ENCODE measurements at places on chromosomes 13 and 19.

- DNase-seq, result no peak
Observed at GRCh38 chr13:94494026-94494425, 14.5 kb upstream of the DCT start.

DNA sequence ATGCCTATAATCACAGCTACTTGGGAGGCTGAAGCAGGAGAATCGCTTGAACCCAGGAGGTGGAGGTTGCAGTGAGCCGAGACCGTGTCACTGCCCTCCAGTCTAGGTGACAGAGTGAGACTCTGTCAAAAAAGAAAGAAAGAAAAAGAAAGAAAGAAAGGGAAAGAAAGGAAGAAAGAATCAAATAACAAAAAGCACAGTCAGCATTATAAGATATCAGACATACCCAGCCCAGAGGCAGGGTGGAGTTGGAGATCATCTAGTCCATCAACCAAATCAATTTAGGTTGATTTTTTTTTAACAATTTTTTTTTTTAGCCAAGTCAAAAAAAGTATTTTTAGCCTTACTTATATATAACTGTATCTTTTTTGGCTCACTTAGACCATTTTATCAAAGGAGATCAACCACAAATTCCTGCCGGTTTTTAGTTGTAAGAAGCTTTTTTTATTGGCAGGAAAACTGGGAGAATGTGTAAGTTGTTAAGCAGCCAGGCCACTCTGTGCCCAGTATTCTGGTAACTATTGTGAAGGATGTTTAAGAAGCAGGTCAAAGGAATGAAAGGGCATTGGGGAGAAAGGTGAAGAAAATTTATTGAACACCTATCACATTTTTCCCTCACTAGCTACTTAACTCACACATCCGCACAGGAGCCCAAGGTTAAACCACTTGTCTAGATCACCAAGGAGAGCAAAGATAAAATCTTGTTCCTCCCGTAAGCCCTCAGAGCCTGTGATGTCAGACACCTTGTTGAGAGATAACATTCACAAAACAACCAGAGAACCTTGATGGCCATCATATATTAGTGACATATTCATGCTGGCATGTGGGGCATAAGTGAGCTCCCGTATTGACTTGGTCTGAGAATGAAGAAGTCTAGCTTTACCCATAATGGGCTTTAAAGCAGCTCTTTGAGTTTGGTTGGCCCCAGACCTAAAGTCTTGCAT lies 91.8 kb downstream of the COL4A2 start:
- no peak for DNase-seq

- no peak for DNase-seq
Observed at GRCh38 chr13:37476874-37477273, 121.7 kb downstream of the POSTN start.

DNA sequence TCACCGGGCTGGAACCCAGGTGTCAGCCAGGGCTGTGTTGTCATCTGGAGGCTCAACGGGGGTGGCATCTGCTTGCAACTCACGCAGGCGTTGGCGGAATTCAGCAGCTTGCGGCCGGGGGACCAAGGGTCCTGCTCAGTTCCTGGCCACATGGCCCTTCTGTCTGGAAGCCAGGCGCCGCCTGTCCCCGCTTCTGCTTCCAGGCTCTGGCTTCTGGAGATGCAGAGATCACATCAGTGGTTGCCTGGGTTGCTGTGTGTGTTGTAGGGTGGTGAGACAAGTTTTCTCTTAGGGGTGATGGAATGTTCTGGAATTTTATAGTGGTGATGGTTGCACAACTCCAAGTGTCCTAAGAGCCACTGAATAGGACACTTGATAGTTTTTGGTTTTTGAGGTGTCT lies 5.0 kb downstream of the ADAT3 start:
- DNase-seq, result no peak

DNA sequence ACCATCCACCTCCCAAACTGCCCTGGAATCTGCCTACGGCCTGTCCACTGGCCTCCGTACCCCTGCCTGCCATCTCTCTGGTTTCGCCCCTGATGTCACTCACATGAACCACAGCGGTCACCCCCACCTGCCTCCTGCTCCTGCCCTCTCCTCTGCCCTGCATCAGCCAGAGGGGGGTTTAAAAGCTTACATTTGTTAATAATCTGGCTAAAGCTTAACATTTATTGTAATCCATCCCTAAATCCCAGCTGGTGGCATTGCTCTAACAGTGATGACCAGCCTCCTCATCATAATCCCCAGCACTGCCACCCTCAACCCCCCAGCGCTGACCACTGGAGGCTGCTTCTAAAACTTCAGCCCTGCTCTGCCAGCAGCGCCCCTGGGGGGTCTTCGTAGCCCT lies 38.9 kb downstream of the DNM2 start:
- no peak for DNase-seq

GRCh38 chr13:113231306-113232207 lies 22.1 kb downstream of the CUL4A start:
- DNase-seq, result no peak

DNA sequence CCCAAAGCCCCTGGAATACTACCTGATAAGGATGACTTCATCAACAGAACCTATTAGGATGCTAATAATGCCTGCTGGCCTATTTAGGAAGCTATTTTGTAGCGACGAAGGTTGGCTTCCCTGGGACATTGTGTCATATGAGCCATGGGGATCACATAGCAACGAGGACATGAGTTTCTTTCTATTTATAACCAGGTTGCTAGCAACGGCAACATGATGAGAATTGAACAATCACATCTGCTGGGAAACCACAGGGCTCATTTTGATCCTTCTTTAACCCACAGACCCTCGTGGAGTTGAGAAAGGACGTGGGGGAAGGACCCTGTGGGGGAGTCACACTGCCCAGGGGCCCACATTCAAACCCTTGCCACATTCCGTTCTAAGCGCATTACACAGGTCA lies 172.2 kb downstream of the COL4A1 start:
- no peak for DNase-seq

- peak; percentile 32 for DNase-seq
Observed at GRCh38 chr19:45863840-45864628, at the start of gene FOXA3. TSS of gene FOXA3 (plus strand) at chr19:45864326. CDS start at chr19:45864457, 131 bp downstream.
